SK-N-DZ (cell line): ENCODE measurements at places on chromosomes 6 and 20.

GRCh38 chr6:16477367-16478149, 239.2 kb downstream of the GMPR start:
- no peak for DNase-seq

DNA sequence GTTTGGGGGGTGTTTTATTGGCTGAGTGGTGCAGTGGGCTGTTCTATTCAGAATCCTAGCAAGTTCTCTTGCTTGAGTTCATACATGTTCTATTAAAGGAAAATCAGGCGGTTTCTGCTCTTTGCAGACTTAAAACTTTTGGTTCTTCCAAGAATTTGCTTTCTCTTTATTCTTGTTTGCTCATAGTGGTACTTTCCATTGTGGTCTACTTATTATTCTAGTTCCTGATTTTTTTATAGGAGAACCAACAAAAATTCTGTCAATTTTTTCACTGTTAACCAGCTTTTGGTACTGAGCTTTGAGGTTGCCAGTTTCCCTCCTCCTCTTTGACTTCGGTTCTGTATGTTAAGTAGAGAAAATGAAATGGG, 6.7 kb downstream of the AFDN start:
- no peak for DNase-seq

DNA sequence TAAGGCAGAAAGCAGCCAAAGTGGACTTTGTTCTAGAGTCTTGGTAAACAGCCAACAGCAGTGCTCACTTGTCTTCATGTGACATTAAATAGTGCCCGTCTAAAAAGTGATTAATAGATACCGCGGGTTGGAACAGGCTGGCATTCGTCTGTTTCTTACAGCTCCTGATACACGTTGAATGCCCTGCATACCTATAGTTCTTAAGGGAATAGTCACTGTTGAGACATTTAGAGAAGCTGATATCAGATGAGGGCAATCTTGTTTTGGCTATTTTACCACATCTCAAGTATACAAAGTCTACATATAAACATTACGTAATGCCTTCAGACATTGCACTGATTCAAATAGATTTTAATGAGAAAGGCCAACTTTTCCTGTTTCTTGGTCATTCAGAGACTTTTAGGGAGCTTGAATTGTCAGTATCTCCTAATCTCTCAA, 374.9 kb upstream of the FLRT3 start:
- no peak for DNase-seq

- no peak for DNase-seq
Observed at GRCh38 chr20:13384132-13384531, 163.1 kb downstream of the ISM1 start.

- DNase-seq, result no peak
Observed at GRCh38 chr6:15442467-15442866, 196.6 kb downstream of the JARID2 start.

DNA sequence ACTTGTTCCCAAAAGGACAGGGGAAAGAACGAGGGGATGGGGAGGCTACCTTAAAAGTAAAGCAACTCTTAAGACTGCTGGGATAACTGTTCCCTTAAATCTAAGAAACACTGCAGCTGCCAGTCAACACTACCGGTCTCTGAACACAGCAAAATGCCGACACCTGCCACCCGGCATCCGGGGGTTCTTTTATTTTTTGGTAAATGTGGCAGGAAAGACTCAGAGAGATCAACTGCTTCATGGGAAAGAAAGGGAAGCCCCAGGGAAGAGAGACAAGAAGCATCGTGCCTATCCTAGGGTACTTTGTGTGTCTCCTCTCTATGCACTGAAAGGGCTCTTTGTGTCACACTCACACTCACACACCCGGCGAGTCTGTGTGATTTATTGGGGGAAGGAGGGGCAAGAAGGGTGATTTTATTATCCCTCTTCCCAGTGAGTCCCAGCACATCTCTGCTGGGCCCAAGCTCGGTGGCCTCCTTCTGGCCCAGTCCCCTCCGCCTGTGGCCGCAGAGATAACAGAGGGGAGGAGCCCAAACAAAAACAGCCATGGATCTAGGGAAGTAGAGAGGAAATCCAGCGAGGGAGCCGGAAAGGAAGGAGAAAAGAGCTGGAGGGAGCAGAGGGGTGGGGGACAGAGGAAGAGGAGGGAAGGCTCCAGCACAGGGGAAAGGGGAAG, 1.4 kb downstream of the FYN start:
- DNase-seq, result peak; percentile 68

GRCh38 chr20:57801581-57801980, 91.8 kb upstream of the PMEPA1 start:
- no peak for DNase-seq

GRCh38 chr6:131054392-131055250, 8.4 kb downstream of the EPB41L2 start:
- no peak for DNase-seq

DNA sequence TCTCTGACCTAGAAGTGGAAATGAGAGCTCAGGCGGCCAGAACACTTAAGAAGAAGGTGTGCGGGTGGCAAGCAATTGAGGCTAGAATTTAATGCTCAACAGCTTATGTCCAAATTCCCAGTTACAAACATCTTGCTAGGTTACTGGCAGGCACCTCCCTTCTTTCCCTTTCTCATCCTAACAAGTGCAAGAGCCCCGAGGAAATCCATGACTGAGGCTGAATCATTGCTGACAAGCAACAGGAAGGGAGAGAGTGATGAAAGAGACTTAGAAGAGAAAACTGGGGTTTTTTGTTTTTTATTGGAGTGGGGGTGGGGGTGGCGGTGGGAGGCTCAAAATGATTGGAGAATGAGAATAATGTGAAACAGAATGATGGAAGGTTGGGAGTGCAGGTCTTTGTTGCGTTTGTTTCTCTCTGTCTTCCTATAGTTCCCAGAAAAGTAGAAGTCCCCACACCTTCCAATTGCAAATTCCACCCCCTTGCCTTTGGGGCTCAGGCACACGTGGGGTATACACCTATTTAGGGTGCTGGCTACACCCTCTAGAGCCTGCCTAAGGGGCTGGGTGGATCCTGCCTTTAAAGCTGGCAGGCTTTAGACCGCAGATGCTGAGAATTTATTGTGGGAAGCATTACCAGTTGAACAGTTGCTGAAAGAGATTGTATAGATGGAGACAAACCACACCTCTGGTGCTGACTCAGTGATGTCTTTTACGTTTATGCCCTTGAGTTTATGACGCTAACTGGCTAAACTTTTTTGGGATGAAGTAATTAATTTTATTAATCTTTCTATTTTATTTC, 1.4 kb downstream of the FAM83B start:
- no peak for DNase-seq
